Activated T-cell treated with anti-CD3 and anti-CD28 coated beads, Interleukin-2, amount 50 U/mL, for 48 hours (primary cell): ENCODE measurements at places on chromosomes 3 and 15.

DNA sequence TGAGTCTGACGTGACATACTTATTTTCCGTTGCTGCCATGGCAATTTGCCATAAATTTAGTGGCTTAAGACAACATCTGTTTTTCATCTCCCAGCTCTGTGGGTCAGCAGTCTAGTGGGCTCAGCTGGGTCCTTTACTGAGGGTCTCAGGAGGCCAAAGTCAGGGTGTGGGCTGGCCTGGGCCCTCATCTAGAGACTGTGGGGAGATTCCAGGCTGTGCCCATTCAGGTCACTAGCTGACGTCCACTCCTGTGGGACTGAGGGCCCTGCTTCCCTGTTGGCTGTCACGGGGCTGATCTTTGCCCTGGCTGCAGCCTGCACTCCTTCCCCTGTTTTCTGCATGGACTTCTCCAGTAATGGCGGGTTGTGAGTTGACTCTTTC, 19.1 kb downstream of the FGD5 start:
- no peak for DNase-seq

- no peak for DNase-seq
Measured at GRCh38 chr3:50401978-50402595, 42.8 kb upstream of the TMEM115 start.

DNA sequence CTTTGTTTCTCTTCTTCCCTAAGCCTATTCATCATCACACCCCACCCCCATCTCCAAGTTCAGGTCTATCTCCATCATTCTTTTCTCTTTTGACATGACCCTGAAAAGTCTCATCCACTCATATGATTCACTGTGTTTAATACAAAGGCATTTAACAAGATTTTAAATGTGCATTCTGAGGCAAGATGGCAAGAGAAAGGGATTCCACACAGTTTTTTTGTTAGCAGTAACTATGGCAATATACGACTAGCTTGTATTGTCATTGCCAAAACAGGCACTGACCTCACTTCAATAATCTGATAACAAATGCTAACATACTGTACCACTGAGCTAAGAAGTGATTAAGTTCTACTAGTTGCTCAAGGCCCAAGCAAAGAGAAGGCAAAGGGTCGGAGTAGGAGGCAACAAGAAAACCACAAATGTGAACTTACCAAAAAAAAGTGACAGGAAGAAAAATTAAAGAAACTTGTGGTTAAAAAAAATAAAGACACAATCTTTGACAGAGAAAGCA, 53.2 kb downstream of the FBN1 start:
- no peak for DNase-seq

- no peak for DNase-seq
Measured at GRCh38 chr3:69474186-69474585, 88.3 kb upstream of the FRMD4B start.

GRCh38 chr3:77690284-77690845, 650.5 kb downstream of the ROBO2 start:
- no peak for DNase-seq

GRCh38 chr15:80685628-80686027, 9.5 kb upstream of the ABHD17C start:
- no peak for DNase-seq

GRCh38 chr15:43347114-43347513, 16.7 kb upstream of the LCMT2 start:
- DNase-seq = no peak
